ENCODE measurements at places on chromosomes 6 and 20.

GRCh38 chr6:156916130-156916801 lies 139.1 kb downstream of the ARID1B start:
- no peak for DNase-seq

DNA sequence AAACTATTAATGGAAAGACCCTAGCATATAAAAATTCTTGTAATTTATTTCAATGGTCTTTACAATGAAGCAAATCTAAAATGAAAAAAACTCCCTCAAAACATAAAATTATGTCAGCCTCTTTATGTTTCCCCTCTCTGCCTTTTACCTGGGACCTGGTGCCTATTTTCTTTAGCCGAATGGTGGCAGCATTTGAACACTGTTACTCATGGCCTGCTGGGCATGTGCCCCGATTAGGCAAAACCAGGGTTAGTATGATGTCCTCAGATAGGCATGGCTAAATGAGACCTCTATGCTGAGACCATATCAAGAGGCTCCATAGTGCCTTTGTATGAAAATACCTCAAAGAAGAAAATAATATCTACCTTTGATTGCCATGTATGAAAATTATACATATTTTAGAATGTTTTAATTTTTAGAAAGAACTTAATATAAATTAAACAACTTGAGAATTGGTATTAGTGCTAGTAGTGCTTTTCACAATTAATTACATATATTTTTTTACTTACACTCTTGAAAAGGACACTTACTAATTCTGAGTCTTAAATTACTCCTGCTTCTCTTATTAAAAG lies 22.5 kb upstream of the C6orf58 start:
- no peak for DNase-seq

- no peak for DNase-seq
Measured at GRCh38 chr6:50995036-50995435, 176.4 kb downstream of the TFAP2B start.

GRCh38 chr20:58142843-58143185 lies 85.6 kb downstream of the ANKRD60 start:
- no peak for DNase-seq

- no peak for DNase-seq
Measured at GRCh38 chr20:60804240-60804917, 447.7 kb upstream of the CDH4 start.

GRCh38 chr6:106377061-106377540 lies 16.6 kb downstream of the CRYBG1 start:
- DNase-seq, result no peak

DNA sequence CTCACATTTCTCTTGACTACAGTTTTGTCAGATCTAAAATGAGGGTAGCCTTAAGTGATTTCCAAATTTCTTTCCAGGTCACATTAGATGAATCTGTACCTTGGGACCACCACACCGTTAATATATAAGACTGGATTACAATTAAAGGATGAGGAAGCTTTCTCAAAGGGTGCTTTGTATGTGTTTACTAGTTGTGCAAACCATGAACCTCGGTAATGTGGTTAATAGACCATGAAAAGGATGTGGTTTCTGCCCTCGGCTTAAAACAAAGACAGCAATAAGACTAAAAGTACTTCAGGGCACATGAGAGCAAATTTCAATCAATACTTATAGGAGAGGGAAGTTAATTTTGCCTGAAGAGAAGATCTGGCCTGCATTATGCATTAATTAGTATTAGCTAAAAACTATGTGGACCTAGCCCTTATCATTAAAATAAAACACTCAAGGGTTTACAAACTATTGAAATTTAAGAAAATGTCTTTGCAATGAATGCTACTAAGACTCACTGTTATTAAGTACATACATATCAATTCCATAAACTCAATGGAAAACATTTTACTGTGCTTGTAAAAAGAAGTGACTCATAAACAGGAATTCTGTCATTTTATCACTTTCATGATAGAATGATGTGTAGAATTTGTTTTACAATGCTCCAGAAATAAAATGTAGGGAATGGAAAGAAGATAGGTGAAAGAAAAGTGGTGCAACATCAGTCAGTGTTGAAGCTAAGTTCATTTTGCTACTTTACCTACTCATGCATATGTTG lies 936 bp upstream of the TMX4 start:
- no peak for DNase-seq

- no peak for DNase-seq
Measured at GRCh38 chr20:10438217-10438616, 3.1 kb downstream of the SLX4IP start.

GRCh38 chr6:44701038-44701636 lies 313.6 kb downstream of the CDC5L start:
- no peak for DNase-seq

DNA sequence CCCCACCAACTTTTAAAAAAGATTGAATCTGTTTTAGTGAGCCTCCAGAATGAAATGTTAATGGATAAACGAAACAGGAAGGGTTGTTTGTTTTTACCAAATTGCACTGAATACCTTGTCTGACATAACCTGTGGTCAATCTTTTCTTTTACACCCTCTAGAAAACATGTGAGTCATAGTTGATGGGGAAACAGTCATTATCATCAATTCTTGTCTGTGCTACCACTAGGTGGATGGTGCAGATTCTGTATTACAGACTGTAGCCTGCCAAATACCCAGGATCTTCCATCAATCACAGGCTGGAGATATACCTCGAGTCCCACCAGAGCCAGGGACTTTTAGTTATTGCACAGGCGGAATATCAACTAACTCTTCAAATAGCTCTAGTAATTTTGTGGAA lies 29.5 kb upstream of the PKIB start:
- DNase-seq, result no peak

DNA sequence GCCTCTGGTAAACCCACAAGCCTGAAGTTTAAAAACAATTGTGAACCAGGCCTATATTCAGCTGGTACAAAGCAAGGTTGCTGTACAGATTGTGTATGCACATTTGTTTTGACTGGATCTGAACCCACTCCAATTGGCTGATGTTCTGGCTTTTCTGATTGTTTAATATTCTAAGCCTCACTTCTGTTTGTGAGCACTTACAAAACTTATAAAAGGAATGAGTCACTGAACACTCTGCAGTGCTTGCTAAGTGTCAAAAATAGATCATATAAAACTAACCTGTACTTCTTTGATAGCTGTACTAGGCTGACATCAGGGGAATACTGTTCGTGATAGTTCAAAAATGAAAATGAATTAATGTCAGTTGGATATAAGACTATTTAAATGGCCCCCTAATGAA lies 12.1 kb downstream of the COL21A1 start:
- DNase-seq, result no peak

GRCh38 chr6:54291146-54291545 lies 17.1 kb upstream of the TINAG start:
- no peak for DNase-seq

GRCh38 chr6:158836625-158837311 lies 17.6 kb upstream of the EZR start:
- DNase-seq, result no peak

- DNase-seq, result no peak
Measured at GRCh38 chr6:113809826-113810225, 47.3 kb upstream of the MARCKS start.

DNA sequence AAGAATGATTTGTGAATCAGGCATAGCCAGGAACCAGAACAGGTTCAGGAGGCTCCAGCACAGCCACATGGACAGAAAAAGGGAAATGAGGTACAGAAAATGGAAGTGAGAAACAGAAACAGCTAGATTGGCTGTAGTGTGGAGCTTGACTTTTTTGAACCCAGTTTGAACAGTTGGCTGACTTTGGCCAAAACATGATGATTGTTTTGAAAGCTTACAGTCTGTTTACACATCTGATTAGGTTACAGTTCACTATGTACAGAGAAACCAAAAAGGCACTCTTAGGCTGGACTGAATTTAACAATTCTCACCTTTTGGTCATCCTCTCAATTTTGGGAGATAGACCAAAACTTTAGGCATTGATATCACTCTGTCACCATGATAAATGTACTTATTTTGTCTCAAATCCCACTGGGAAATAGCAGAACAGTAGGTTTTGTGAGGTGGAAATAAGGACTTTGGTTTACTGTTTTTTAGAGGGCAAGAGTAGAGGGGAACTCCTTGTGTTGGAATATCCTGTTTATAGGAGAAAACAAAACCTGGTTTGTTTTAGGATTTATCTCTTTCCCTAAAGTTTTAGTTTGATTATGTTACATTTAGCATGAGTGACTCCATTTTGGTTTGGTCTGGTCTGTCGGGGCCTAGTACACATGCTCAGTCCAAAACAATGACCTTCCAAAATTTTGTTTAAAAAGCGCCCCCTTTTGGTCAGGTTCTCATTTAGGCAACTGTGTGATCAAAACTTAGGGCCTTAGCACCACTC lies 123.1 kb downstream of the OLIG3 start:
- DNase-seq, result no peak

- peak; percentile 19 for DNase-seq
Measured at GRCh38 chr6:87879132-87879861, 168.3 kb upstream of the SPACA1 start.

- DNase-seq, result peak; percentile 48
Measured at GRCh38 chr20:63819224-63819921, 11.7 kb downstream of the ZBTB46 start.

- peak; percentile 64 for DNase-seq
Measured at GRCh38 chr20:41643504-41643938, 25.3 kb upstream of the CHD6 start.

- no peak for DNase-seq
Measured at GRCh38 chr6:36422714-36423100, 19.9 kb downstream of the PXT1 start.

GRCh38 chr6:121865811-121866210 lies 430.4 kb downstream of the GJA1 start:
- DNase-seq, result no peak

GRCh38 chr20:45061244-45061643 lies 39.7 kb downstream of the KCNS1 start:
- no peak for DNase-seq

DNA sequence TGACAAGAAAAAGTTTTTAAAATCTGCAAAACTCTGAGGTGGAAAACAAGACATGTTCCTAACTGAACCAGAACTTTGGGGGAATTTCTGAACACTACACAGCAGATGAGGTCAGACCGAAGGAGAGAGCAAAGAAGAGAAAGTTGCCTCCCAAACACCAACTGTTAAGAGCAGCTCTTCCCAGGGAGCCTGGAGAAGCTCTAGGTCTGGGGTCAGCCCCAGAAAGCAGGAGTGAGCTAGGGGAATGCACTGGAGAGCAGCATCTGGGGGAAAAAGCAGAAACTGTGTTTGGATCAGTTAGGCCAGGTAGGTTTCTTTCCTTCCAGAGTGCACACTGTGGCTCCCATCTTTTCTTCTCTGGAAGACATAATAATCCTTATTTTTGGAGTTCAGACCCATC lies 41.3 kb downstream of the FKBP5 start:
- no peak for DNase-seq

DNA sequence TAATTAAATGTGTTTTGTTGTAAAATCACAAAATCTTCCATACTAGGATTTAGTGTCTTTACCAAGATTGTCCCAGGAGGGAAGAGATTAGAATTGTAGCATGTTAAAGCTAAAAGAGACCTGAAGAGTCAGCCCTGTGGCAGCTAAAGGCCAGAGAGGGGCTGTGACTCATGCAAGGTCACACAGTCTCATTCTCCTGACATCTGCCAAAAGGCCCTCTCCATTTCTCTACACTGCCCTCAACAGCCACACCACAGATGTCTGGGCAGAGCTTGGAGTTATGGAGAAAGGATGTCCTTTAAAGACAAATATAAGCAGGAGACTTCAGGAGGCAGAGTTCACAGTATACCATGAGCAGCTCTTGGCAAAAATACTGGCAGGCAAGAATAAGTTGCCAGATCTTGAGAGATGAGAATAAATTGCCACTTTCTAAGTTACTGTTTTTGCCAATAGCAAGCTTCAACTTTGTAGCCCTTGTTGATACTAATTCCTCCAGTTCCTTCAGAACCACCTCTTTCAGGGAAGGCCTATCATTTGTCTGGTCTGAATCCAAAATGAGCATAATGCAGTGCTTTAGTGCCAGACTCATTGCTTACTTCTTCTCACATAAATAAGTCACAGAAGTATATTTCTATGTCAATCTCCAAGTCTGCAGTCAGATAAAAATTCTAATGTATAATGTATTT lies 41.7 kb downstream of the AKIRIN2 start:
- no peak for DNase-seq

DNA sequence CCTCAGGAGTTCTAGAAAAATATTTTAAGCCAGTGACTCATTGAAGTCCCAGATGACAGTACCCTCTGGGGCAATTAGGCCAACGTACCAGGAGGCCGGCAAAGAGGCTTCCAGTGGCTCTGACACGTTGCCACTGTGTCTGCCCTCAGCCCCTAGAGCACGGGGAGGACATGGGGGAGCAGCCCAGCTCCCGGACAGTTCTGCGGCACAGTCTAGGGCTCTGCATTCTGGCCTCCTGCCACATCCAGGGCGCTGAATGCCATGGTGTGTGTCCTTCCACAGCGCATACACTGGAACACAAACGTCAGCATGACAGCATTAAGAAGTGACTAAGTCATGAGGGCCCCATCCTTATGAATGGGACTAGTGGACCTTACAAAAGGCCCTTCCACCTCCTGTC lies 156.2 kb downstream of the RNASET2 start:
- DNase-seq, result no peak

GRCh38 chr6:122283884-122284283 lies 115.6 kb upstream of the HSF2 start:
- no peak for DNase-seq

- no peak for DNase-seq
Measured at GRCh38 chr6:46201702-46202101, 30.9 kb upstream of the ENPP5 start.

DNA sequence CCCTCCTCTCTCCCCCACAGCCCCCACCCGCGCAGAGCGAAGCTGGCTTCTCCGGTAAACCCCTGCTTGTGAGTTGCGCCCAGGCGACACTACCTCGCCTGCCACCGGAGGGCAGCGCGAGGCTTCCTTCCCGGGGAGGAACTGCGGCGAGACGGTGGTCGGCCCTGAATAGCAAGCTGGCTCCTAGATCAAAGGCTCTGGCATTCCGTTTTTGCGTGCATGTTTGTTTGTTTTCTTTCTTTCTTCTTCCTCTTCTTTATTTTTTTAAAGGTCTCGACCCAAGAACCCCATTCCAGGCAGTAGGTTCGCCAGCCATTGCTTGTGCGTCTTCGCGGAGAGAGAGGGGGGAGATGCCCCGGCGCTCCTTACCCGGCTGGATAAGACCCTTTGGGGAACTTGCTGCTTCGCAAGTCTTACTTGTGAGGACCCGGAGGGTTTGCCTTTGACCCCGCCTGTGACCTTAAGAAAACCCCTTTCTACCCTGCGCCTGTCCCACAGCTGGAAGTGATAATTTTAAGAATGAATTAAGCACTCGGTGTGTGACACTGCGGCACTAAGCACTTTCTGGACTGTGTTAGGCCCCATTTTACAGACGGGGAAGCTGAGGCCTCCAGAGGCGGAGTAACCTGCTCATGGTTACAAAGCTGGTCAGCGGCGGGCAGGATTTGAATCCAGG lies 92.7 kb upstream of the SIRPA start:
- peak; percentile 56 for DNase-seq

DNA sequence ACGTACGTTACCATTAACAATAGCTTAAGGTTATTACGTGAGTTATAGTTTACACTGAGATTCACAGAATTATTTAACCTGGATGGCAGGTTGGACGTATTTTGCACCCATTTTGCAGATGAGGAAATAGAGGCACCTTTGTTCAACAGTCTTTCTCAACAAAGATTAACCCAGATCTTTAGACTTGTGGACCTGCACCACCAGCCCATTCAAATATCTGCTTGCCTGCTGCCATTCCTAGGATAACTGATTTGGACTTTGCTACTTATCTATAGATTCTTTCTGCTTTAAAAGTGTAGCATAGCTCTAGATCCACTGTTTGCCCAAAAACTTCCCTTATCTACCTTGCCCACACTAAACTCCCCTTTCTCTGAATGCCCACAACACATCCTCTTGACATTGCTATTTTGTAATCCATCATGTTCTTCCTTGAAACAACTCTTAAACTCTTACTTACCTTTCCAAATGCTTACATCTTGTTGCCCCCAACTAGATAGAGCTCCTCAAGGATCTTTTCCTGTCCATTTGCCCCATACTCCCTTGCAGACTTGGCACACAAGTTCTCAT lies 56.4 kb upstream of the TNFAIP3 start:
- DNase-seq, result no peak
